ENCODE measurements at places on chromosomes 4 and X.
A peak's percentile ranks its signal among the peaks of the same experiment; 100 is the strongest.

DNA sequence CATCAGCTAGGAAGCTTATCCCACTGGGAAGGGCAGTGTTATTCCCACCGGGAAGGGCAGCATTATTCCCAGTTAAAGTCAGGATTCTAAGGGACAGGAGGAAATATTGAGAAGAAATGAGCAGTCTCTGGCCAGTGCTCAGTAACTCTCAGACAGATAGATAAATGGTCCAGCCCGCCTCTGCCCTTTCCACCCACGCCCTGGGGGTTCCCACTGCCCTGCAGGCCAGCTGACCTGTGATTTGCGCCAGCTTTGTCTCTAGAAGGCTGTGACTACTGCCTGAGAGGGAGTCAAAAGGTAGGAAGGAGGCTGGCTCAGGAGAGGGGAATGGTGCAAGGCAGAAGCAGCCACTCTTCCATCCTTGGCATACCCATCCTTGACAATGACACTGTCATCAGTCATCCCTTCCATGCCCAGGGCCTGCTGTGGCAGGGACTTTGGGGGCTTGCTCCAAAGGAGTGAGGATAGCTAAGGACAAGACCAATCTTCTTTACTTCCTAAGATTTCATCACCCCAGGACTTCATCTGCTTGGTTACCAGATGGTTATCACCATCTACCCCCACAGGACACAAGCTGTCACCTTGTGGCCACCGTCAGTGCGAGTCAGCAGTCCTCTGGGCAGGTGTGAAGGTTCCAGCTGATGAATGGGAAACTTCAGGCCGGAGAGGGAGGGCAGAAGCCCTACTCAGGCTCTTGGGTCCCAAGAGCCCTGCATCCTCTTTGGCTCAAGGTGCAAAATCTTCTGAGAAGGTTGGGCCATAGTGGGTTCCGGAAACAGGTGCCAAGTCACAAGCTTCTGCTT is 49.5 kb downstream of the SEPSECS start:
- DNase-seq, result no peak

GRCh38 chr4:136651278-136651667 is 881.0 kb downstream of the PCDH18 start:
- no peak for DNase-seq

DNA sequence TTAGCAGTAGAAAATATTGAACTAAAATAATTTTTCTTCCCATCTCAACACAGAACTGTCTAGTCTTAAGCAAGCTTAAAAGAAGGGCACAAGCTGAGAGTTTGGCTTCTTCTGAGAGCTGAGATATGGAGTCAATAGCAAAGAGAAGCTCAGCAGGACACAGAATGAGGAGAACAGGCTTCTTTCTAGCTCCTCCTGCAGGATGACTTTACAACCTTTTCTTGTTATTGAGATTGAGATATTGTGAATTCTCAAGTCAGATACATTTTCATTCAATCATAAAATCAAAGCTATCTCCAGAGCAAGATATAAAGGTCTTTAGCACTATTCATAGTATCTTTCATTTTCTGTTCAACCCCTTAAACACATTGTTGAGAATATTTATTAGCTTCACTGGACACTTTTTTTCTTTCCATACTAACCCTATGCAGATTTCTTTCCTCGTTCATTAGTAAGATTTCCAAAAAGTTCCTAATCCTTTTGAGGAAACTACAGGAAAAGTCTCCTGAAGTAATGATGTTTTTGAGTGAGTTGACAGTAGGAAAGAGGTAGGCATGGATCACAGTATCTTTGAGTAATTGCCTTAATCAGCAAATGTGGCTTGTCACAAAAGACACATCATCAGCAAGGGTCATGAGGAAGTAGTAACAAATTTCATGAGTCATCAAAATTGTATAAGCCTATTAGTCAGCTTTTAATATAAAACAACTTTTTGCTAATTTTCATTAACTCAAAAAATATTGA is 17.8 kb upstream of the CXCL3 start:
- no peak for DNase-seq

- DNase-seq, result no peak
Observed at GRCh38 chr4:15318621-15319348, 109.0 kb upstream of the C1QTNF7 start.

- DNase-seq, result no peak
Observed at GRCh38 chr4:149951152-149951900, 126.9 kb upstream of the DCLK2 start.

DNA sequence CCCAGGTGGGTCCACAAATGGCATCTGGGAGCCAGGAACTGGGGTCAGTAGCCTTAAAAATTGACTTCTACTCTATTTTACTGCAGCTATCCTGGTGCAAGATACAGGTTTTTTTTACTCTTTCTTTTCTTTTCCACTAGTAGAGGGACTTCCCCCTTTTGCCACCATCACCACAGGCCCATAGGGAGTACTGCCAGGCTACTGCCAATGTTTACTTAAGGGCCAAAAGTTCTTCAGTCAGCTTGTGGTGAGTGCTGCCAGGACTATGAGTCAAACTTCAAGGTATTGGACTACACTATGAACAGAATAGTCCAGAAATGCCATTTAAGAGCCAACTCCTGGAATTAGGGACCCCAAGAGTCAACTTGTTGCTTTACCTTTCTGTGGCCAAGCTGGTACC is 94.7 kb downstream of the EDA2R start:
- DNase-seq, result no peak

DNA sequence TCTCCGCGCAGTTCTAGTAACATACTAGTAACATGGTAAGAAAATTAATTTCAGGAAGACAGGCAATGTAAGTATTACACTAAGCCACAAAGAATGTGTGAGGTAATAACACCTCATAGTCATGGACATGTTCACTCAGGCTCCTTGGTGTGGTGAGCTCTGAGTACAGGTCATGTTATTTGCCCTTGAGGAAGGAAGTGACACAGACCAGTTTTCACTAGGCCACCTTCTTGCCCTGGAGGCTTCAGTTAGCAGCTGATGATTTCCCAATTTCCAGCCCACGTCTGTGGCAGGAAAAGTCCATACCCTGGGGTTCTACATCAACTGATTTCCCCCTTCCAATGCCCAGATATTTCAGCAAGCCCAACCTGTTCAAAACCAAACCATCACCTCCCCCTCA is 6.7 kb downstream of the APOO start:
- no peak for DNase-seq

DNA sequence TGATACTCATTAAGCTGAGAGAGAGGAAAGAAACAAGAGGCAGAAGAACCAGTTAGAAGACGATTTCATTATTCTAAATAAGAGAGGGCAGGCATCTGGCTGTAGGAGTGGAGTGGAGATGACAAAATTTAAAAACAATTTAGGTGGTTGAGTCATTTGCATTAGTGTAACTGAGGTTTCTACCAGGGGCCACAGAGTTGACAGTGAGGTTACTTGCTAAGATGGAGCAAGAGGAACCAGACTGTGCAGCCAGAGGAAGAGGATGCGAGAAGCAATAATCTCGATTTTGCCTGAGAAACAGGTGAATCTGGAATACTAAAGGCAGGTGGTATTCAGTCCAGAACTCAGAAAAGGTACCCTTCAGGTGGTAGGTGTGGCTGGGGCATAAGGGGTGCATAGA is 491.9 kb downstream of the MID1IP1 start:
- DNase-seq, result no peak

DNA sequence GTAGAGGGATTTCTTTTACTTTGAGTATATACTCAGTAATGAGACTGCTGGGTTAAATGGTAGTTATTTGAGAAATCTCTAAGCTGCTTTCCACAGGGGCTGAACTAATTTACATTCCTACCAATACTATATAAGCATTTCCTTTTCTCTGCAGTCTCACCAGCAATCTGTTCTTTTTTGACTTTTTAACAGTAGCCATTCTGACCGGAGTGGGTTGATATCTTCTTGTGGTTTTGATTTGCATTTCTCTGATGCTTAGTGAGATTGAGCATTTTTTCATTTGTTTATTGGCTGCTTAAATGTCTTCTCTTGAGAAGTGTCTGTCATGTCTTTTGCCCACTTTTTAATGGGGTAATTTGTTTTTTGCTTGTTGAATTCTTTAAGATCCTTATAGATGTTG is 43.3 kb downstream of the SPCS3 start:
- DNase-seq, result no peak

GRCh38 chr4:4709736-4710135 is 149.7 kb upstream of the MSX1 start:
- no peak for DNase-seq

GRCh38 chrX:15269618-15270521 is at the start of gene ASB9:
ASB9 (minus strand) TSS chrX:15270083; CDS start chrX:15269874, 209 bp downstream.
- peak; percentile 61 for DNase-seq

DNA sequence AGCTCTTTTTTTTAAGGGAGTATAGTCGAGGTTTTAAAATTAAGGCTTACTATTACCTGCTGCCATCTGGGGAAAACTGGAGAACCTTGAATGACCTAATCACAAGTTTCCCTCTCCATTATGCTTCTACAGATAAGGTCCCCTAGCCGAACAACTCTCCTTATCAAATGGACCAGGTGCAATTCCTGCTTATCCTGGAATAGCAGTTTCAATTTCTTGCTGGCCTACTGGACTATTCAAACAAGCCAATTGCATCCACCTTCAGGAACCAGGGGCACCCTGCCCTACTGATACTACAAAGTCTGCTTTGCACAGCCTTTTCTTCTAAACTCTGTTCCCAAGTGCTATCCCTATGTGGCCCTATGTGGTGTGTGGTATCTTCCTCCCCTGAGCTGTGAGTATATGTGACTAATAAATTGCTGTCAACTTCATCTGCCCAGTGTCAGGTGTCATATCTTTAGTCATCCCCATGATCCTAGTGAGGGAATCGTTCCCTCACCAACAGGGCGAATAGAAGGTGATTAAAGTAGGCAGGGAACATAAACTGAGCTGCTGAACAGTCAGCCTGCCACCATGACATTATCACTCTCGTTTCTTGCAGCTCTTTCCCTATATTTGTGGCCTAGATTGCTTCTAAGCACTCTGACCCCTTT is 128.5 kb downstream of the ATG4A start:
- no peak for DNase-seq

DNA sequence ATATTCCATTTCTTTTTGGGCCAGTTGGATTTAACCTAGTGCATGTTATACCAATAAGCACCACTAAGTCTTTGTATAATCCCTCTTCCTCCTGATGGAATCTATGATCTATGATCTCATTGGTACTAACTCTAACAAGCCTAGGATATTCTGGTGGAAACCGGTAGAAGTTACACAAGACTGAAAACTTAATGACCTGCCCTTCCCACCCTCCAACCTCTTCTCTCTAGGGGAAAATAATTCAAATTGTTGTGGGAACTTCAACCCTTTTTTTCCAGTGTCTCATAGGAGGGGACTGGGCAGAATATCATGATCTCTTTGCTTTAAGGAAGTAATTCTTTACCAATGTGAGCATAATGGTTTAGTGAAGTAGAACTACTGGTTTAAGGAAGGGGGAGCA is 289.5 kb upstream of the BOD1L1 start:
- no peak for DNase-seq

GRCh38 chr4:166432842-166433241 is 559.8 kb downstream of the TLL1 start:
- DNase-seq, result no peak

DNA sequence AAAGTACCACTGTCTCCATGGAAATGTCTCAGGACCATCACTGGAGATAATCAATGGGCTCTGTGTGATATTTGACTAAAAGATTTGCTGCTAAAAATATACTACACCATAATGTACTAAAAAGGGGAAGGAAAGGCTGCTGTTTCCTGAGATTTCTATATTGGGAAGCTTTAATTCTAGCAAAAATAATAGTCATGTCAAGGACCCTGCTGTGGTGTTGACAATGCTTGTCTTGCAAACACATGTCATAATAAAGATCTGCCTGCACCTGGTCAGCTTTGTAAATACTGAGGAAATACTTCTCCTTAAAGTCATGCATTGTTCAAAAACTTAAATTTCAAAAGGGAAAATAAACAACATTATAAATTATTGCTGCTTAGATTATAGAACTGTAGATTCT is 417.9 kb downstream of the GPM6A start:
- no peak for DNase-seq

GRCh38 chr4:147853706-147854105 is 121.8 kb downstream of the ARHGAP10 start:
- DNase-seq, result no peak

- DNase-seq, result no peak
Observed at GRCh38 chr4:145679520-145679919, 426 bp upstream of the C4orf51 start.

DNA sequence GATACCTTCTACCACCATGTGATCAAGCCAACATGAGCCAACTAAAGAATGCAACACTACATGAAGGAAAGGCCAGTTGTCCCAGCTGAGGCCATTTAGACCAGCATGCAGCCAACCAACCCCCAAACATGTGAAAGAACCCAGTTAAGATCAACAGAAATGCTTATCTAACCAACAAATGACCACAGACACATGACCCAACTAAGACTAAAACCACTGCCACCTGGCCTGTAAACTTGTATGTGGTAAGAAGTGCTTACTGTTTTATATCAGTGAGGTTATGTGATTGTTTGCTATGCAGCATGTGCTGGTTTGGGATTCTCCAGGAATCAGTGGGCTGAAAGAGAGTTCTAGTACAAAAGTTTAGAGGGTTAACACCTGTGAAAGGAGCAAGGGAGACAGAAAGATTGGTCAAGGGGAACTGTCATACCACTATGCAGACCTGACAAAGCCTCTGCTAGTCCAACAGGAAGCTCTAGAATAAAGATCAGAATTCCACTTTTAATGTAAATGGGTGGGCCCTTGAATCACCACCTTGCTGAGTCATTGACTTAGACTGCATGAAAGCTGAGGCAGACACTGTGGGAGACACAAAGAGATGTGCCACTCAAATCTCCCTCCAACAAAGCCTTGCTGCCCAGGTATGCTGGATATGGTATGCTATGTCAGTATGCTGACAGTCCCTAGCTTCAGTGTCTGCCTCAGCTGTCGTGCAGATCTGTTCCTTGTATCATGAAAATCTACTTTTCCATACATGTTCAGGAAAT is 6.1 kb upstream of the SH3D19 start:
- no peak for DNase-seq

GRCh38 chrX:21645886-21646285 is 12.2 kb downstream of the KLHL34 start:
- no peak for DNase-seq

GRCh38 chr4:22170353-22170752 is 221.8 kb upstream of the KCNIP4 start:
- no peak for DNase-seq

DNA sequence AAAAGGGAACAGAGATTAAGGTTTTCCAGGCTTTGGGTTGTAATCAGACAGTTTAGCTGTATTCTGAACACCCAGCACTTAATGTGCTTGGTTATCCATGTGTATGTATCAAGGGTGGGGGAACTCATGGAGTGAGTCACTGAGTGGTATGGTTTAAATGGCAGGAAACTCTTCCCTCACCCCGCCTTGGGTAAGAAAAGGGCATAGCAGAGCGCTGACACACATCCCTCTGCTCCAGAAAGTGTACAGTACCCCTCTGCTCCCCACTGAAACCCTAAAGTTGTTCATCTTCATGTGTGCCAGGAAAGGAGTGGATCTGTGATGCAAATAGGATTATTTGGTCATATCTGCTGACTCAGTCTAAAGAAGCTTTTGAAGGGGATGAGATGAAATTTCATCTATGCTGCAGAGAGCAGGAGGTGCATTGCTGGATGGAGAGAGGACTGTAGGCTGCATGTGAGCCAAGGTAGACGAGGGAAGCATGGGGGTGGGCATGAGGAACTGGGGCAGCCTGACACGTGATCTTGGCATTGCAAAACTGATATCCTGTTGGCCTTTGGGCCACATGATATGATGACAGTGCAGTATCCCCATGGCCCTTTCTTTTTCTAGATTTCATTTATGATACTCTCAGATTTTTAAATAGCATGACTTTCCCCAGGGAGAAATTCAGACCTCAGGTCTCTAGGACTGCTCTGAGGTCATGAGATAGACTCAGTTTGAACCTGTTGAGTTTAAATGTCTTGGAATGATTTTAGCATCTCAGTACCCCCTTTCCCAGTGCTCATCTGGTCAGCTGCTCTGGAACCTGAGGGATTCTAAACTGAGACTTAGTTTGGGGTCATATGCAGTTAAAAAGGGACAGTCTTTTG is 84.8 kb downstream of the TMEM164 start:
- DNase-seq, result no peak

All from pancreas (tissue), 10 donors.